ENCODE measurements at places on chromosomes 5 and 9.

- no peak for DNase-seq
Observed at GRCh38 chr9:36933676-36934215, 100.3 kb downstream of the PAX5 start.

GRCh38 chr5:177468685-177469628 is 4.5 kb downstream of the DBN1 start:
- no peak for DNase-seq

GRCh38 chr5:93588352-93589151 is 5.5 kb downstream of the NR2F1 start:
- no peak for DNase-seq

- DNase-seq: no peak
Observed at GRCh38 chr9:3361116-3361515, 164.7 kb downstream of the RFX3 start.

Data from stimulated activated CD8-positive, alpha-beta memory T cell treated with anti-CD3 and anti-CD28 coated beads, Interleukin-12 subunit alpha, Interleukin-12 subunit beta, amount 100 ng/mL, for 4 hours (primary cell).